ENCODE measurements at places on chromosomes 12 and 14. TPM values are rescaled to one million over a fixed set of nuclear protein-coding genes. Genes with fewer than 3 reads are reported as not detected.

RTL1 gene
- not detected for total RNA-seq

GRCh38 chr12:67237231-67237630 lies 31.9 kb upstream of the CAND1 start:
- no peaks in the 10 kb centered on the region for H3K36me3 ChIP-seq
- no peak overlapping the region for H3K4me3 ChIP-seq
- peaks cover 6% of the 10 kb centered on the region for H3K4me1 ChIP-seq
- H3K27ac ChIP-seq = no peak overlapping the region
- peak; percentile 54 for DNase-seq

ACAD10 gene
- 27.4 TPM for total RNA-seq

GRCh38 chr12:125530876-125531275 lies 465.6 kb downstream of the AACS start:
- no peak for DNase-seq
- no peaks in the 10 kb centered on the region for H3K4me1 ChIP-seq
- H3K27me3 ChIP-seq = peaks cover 49% of the 10 kb centered on the region
- no peaks in the 10 kb centered on the region for H3K36me3 ChIP-seq
- H3K27ac ChIP-seq = no peak overlapping the region
- no peak overlapping the region for H3K4me3 ChIP-seq

BAZ1A gene
- 30.6 TPM for total RNA-seq

Measured in PC-3 (cell line).